ENCODE measurements at places on chromosomes 4 and X.
A peak's percentile ranks its signal among the peaks of the same experiment; 100 is the strongest.

DNA sequence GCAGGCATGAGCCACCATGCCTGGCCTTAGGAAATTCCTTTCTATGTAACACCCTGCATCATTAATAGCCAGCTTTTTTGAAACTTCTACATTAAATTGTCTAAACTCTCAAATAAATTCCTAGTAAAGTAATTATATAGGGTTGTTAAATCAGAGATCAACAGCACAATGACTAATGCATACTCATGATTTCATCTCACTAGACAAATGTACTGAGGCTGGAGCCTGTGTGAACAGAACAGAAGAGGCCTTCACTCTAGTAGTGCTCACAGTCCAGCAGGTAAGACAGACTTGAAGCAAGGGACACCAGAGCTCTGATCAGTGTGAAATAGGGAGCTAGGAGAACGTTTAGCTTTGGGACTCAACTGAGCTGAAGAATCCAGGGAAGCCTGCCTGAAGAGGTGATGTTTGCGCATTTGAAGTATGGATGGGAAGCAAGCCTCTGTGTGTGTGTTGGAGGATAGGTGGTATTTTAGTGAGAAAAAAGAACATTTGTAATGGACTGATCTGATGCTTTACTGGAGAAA lies 3.9 kb downstream of the ZFP42 start:
- no peak for DNase-seq

DNA sequence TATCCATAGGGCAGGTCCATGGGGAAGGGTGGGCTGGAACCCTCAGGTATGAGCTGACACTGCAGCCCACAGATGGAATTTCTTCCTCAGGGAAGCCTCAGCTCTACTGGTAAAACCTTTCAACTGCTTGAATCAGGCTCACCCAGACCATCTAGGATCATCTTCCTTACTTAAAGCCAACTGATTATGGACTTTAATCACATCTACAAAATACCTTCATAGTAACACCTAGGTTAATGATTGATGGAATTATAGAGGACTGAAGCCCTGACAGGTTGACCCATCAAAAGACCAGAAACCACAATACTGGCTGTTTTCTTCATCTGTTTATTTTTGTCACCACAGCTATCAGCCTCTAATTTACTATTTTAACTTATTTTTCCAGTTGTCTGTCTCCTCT lies 188.9 kb upstream of the BOD1L1 start:
- DNase-seq = no peak

DNA sequence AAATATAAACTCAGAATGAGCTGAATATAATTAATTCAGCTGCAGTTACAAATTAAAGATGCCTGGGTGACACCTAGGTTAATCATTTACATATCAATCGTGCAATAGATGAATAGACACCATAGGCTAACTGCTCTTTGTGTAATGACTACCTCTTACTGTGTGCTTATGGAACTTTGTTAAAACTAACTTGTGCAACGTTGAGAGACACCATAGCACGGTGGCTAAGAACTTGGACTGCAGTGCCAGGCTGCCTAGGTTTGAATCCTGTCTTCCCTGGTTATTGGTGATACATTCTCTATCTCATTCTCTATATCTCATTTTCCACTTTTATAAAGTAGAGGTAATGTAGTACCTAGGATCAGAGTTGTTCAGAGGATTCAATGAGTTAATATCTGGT lies 46.9 kb downstream of the SMAD1 start:
- no peak for DNase-seq

DNA sequence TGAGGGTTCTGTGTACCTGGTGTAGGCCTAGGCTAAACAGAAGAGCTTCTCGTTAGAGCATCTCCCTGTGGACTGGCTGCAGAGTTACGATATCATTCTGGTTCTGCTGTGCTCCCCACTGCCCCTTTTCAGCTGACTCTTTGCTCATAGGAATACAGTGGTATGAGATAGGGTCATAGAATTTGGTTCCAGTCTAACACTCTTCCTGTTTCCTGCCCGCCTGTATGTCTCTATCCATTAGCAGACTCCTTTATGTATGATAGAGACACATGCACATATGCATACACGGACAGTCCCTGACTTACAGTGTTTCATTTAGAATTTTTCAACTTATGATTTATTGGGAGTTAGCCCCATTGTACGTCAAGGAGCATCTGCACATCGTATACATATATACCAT lies 15.3 kb downstream of the RNF4 start:
- DNase-seq = no peak

DNA sequence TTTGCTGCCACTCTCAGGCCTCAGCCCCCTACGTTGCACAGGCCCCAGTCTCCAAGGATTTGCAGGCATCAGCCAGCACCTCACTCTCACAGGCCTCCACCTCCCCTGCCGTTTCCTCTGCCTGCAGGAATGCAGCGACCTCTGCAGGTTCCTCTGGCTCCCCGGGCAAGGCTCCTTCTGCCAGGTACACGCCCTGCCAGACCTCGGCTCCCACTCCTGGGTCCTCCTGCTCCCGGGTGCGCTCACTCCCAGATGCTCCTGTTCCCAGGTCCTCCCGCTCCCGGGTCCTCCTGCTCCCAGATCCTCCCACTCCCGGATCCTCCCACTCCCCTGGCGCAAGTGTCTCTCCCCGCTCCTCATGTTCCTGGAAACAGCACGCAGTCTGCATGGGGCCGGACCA lies 144.4 kb upstream of the RADX start:
- DNase-seq = no peak

GRCh38 chr4:32087211-32087610 lies 1367.0 kb downstream of the PCDH7 start:
- no peak for DNase-seq

DNA sequence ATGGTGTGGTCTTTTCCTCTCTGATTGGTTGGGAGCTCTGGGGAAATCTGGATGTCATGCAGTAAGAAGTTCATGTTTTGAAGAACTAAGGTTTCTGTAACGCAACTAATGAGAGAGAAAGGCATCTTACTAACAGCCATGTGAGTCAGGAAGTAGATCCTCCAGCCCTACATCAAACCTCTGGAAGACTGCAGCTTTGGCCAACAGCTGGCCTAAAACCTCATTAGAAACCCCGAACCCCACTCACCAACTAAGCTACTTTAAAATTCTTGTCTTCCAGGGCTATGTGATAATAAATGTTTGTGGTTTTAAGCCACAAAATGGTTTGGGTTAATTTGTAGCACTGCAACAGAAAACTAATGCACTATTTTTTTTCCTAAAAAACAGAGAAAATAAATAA lies 549.0 kb upstream of the GRID2 start:
- no peak for DNase-seq

DNA sequence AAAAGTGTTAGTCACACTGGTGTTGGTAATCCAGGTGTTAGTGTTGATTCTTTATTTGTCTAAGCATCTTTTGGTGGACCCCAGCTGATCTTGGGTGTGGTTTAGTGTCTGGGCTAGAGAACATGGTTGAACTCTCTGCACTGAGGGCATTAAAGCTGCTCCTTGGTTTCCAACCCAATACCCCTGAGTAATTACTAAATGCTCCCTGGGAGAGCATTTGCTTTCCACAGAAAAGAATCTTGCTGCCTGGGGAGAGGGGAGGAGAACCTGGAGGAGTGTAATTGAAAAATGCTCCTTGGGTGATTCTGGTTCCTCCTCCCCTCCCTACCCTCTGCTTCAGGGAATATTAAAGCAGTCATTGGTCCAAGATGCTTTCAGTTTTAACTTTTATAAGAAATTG lies 3.1 kb downstream of the GUCY1B1 start:
- DNase-seq = no peak

DNA sequence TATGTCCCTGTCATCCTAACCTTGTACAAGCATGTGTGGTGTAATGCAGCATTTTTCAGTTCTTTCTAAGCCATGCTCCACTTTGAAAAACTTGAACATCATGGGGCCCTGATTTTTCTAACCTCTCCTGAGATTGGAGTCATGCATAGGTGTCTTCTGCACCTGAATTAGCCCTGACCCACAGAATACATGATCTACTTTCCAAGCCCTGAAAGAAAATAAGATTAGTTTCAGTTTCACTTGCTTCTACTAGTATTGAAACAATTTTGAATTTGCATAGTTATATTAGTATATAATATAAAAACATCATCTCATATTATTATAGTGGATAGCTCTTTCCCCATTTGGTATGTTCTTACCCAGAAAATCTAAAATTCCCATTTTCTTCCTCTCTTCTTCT lies 178.2 kb downstream of the HS3ST1 start:
- no peak for DNase-seq

DNA sequence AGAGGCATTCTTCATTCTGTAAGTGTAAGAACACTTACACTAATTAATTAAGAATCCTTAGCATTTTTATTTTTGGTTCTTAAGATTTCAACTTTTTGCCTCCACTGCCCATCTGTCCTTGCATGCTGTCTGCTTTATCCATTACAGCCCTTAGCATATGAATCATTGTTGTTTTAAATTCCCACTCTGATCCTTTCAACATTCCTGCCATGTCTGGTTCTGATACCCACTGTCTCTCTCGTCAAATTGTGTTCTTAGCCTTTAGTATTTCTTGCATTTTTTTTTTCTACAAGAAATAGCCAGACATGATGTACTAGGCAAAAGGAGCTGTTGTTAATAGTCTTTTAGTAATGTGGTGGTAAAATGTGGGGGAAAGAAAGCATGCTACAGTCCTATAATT lies 1360.0 kb downstream of the TECRL start:
- no peak for DNase-seq

GRCh38 chr4:80054375-80054774 lies 18.7 kb downstream of the ANTXR2 start:
- no peak for DNase-seq

- peak; percentile 55 for DNase-seq
Observed at GRCh38 chrX:72245461-72246089, 6.7 kb upstream of the ERCC6L start.

- peak; percentile 91 for DNase-seq
Observed at GRCh38 chr4:41432881-41433280, 105.1 kb upstream of the LIMCH1 start.

DNA sequence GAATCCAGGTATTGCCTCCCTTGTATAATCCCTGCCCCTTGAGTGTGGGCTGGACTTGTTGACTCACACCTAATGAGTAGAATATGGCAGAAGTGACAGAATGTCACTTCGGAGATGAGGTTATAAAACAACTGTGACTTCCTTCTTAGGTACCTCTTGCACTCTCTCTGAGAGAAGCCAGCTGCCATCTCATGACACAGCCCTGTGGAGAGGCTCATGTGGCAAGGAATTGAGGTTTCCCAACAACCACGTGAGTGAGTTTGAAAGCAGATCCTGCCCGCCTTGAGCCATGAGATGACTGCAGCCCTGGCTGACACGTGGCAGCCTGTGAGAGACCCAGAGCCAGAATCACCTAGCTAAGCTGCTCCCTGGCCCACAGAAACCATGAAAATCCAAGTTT lies 13.5 kb downstream of the ASB11 start:
- DNase-seq = no peak

- DNase-seq = no peak
Observed at GRCh38 chr4:41460641-41461040, 77.3 kb upstream of the LIMCH1 start.

GRCh38 chrX:143571521-143571920 lies 54.2 kb upstream of the SPANXN3 start:
- no peak for DNase-seq

DNA sequence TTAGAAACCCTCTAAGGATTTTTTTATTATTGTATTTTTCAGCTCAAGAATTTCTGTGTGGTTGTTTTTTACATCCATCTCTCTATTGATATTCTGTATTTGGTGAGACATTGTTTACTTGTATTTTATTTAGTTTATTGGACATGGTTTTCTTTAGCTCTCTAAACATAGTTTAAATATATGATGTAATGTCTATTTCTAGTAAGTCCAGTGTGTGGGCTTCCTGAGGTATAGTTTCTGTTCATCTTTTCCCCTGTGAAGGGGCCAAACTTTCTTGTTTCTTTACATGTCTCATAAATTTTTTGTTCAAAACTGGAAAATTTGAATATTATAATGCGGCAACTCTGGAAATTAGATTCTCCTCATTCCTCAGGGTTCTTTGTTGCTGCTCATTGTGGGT lies 28.2 kb upstream of the ATRX start:
- no peak for DNase-seq

DNA sequence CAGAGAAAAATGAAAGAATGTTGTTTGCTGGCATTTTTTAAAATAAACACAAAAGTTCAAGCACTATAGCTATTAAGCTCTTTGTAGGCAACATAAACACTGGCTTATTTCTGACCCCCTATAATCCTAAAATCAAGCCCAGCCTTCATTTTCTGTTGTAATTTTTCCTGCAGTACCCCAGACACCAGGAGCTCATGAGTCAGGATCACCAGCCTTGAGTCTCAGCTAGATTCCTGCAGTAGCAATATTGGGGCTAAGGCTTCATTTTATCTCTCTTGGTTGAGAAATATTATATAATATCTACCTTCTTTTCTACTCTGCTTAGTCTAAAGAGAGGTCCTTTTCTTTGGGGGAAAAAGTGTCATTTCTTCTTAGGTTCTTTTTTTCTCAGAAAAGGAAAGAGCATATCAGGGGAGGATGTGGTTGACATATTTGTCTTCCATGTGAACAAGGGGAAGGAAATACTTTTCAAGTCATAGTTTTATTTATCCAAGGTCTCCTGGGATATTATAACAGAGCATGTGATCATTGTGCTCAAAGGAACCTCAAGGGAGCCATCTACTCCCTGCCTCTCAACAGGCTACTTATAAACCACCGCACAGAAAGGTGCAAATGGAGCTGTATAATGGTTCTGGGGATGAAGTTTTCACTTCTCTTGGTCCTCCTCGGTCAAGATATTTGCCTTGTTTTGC lies 678.3 kb upstream of the NR3C2 start:
- DNase-seq = no peak

DNA sequence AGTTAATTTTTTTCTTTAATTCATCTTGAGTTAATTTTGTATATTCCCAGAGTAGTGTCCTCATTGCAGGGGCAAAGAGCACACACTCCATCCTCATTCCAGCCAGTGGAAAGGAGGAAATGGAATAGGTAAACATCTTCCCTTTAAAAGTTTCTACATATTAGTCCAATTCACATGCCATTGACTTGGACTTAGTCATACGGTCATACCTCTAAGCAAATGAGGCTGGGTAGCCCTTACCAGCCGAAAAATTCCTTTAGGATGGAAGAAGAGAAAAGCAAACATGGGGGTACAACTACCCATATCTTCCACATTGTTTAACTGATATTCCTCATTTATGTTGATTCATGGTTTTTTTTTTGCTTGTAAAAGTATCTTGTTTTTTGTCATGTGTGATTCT lies 37.4 kb upstream of the NDP start:
- no peak for DNase-seq

- DNase-seq = no peak
Observed at GRCh38 chrX:131762802-131763234, 218.9 kb downstream of the OR13H1 start.

GRCh38 chrX:150694738-150695410 lies 1.7 kb downstream of the MTMR1 start:
- DNase-seq = no peak

DNA sequence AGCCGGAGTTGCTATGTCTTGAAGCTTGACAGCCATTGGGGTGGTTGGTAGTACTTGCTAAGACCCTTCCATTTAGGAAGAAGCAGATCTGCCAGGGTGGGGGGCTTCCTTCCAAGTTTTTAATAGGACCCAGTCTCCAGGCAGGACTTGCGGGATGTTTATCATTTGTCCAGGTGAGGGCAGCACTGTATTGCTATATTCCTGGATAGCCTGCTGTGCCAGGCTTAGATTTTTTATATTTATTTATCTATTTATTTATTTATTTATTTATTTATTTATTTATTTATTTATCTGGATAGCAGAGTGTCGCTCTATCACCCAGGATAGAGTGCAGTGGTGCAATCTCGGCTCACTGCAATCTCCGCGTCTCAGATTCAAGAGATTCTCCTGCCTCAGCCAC lies 87.4 kb upstream of the CT45A1 start:
- DNase-seq = no peak

Data from NT2/D1 (cell line).